NCI-H524 treated with DMSO at 0.1 percent for 48 hours (cell line): ENCODE measurements at places on chromosomes 2 and 18.

DNA sequence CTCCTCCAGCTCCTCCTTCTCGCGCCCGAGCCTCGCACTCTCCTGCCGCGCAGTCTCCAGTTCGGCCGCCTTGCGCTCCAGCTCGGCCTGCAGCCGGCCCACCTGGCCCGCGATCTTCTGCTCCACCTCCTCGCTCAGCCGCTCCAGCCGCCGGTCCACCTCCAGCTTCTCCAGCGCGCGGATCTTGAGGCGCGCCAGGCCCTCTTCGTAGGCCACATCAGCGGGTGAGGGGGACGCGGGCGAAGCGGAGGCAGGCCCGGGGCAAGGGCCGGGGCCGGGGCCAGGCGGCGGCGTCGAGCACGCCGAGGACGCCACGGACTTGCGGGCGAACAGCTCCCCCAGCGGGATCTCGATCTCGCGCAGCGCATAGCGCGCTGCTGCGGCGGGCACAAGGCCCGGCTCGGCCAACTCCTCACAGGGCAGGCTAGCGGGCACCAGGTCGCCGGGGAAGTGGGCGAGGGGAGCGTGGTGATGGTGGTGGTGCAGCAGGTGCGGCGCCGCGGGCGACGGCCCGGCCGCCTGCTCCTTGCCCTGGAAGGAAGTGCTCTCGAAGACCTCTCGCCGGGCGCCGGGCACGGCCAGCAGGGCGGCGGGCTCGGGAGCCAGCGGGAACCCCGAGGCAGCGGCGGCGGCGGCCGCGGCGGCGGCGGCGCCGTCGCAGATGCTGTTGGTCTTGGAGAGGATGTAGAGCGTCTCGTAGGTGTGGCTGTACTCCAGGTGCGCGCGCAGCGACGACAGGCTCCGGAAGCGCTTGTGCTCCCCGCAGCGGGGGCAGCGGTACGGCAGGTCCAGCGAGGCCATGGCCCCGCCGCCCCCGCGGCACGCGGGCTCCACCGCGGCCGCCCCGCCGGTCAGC, 15.2 kb downstream of the FBXO41 start:
- DNase-seq: peak; percentile 37

DNA sequence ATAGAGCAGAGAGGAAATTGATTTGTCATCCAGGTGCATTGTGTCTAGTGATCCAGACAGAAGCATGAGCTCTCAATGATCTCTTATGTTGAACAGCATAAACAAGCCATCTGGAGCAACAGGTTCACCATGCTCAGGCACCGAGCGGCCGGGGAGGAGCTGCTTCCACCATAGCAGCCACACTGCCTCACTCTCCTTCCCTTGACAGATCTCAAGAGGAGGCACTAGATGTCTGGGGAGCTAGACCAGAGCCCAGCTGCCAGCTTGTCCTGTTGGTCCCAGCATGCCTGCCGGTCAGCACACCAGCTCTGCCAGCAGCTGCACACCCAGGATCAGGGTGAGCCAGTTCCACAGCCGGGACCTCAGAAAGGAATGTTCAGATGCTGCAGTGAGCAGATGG, 17.5 kb upstream of the LONRF2 start:
- peak; percentile 42 for DNase-seq

- DNase-seq: no peak
These were observed 105.5 kb upstream of the CCDC68 start for GRCh38 chr18:55064760-55065159.

GRCh38 chr18:23662309-23663263, at the start of gene ANKRD29:
TSS of gene ANKRD29 (minus strand) at chr18:23662911. CDS start at chr18:23662730, 181 bp downstream.
- no peak for DNase-seq

- DNase-seq: no peak
These were observed 61.6 kb downstream of the SCN9A start for GRCh38 chr2:166314022-166314759.

- DNase-seq: no peak
These were observed 111.9 kb upstream of the REG3A start for GRCh38 chr2:79271456-79271855.

DNA sequence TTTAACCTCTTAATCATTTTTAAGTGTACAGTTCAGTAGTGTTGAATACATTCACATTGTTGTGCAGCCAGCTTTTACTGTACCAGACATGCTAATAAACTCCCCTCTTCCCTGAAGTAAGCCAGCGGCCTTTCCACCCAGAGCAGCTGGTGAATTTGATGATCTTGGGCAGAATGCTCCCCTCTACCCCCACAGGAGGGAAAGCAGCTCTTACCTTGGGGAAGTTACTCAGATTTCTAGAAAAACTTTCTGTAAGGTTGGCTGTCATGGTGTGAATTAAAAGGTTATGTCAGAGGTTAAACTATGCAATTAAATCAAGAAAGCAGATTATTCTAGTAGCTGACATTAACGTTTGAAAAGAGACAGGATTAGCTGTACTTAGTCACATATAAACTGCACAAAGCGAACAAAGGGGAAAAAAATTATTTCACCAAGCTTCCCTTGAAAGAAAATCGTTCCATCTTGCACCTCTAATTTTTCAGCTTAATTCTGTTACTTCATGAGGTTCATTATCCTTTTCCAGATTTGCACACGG, 398.5 kb upstream of the NRP2 start:
- DNase-seq: no peak

- no peak for DNase-seq
These were observed 2.0 kb downstream of the SNORC start for GRCh38 chr2:232871835-232872736.

DNA sequence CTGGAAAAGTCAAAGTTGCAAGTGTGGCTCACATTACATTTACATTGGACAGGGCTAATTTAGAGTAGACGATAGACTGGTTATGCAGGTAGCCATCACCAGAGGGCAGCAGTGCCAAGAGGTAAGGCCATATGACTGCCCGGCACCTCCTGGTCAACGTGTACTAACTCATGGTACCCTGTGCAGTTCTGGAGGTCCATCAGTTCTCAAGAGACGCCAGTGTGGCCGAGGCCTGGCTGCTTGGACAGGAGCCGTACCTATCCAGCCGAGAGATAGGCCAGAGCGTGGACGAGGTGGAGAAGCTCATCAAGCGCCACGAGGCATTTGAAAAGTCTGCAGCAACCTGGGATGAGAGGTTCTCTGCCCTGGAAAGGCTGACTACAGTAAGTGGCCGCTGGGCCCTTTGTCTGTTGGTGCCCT, 65.8 kb upstream of the EML6 start:
- peak; percentile 14 for DNase-seq

DNA sequence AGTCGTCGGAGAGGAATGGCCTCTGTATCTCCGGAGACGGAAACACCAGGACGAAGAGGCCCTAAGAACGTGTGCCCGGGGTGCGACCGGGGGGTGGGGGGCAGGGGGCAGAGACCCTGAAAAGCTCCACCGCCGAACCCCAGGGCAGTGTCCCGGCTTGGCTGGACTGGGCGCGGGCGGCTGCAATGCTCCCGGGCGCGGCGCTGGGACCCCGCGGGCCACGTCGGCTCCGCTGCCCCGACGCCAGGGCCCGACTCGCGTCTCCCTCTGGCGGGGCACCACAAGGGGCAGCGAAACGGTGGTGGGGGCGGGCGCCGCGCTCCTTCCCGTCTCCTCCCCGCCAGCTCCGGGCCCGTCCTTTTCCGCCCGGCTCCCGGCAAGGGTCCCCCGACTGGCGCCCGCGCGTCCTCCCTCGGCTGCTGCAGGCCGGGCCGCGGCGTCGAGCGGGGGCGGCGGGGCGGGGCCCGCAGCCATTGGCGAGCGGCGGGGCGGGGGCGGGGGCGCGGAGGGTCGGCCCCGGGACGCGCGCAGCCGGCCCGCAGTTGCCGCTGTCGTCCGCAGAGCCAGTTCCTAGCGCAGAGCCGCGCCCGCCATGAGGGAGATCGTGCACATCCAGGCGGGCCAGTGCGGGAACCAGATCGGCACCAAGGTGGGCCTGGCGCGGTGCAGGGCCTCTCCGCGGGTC, at the start of gene TUBB6:
TSS of gene TUBB6 (plus strand) at position 541 of the 685 bp plus-strand sequence. CDS start at position 593, 52 bp downstream.
- no peak for DNase-seq

DNA sequence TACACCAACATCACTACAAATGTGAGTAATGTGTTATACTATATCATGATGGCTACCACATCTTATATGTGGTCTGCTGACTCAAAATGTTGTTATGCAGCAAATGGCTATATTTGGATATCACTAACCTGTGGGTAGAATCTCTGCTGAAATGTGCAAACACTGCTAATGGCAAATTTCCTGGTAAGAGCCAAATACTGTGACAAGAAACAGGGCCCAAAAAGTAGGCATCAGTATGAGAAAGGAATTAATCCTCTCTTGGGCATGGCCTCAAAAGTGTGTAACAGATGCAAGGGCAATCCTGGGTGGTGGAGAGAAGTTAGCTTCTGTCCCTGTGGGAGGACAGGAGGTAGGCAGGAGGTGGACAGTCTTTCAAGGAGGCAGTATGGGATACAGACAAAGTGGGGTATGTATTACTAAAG, 13.3 kb downstream of the ATF2 start:
- DNase-seq: no peak

DNA sequence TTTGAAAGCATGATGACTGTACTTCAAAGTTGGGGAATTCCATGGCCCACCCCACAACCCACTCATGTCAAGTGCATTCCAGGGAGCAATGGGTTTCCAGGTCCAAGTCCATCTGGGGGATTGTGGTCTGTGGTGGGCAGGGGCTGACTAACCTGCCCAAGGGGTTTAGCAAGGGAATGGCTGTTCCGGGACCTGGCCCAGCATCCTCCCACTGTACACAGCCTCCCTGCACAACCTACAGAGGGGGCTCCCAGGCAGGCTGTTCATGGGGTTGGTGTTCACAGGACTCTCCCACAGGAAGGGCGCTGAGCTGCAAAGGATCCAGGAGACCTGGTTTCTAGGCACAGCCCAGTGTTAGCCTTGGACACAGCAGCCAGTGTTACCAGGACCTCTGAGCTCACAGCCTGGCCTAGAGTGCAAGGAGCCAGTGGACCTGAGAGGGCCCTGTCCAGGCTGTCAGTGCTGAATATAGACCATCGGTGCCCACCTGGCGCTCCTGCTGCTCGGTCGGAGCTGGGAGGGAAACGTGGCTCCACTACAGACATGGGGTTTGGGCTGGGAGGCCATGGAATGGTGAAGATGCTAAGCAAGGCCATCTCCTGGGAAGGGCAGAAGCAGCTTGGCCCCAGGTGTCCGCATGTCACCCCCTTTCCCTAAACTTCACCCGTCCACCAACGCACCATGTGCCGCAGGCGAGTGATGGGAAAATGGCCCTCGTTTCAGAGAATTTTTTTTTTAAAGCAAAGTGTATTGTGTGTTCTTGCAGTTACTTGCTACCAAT, 317.2 kb downstream of the GBX2 start:
- DNase-seq: no peak

GRCh38 chr2:143058851-143059250, 70.4 kb upstream of the ARHGAP15 start:
- no peak for DNase-seq

DNA sequence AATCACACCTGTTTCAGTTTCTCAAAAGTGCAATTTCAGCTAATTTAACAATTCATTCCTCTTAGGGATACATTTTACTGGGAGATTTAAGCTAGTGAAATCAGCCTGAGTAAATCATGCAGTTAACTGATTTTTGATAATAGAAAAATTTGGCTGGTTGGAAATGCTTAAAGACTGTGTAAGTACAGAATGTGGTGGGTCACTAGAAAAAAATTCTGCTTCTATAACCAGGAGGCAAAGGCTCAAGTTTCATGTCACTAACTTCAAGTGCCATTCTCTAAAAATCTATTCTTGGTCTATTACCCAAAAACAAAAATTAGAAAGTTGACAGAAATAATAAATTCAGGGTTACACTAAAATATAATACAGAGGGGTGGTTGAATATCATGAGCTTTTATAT, 271.3 kb downstream of the CCDC178 start:
- DNase-seq: no peak

DNA sequence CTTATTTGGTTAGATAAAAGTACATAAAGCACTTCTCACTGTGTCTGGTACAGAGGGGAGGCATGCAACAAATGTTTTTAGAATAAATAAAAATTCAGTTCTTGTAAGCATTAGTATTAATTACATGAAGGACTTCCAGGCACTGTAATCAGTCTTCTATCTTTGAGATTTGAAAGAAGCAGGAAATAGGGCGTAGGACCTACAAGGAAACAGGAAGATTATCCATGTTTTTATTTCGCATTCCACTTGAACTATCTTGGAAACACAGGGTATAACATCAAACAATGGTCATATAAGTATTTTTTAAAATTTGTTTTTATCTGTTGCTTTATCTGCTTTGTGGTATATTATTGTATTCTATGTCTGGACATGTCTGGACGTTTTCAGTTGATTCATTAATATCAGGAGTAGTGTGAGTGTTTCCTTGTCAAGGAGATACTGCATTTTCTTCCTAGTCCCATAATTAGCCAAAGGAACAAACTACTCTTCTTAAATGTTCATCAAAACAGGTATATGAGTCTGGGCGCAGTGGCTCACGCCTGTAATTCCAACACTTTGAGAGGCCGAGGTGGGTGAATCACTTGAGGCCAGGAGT, 32.5 kb downstream of the BMPR2 start:
- DNase-seq: no peak

- DNase-seq: peak; percentile 26
These were observed 187.1 kb downstream of the ZBTB7C start for GRCh38 chr18:48222118-48222517.

- DNase-seq: peak; percentile 92
These were observed at the start of gene PTMA for GRCh38 chr2:231707927-231708772. TSS of gene PTMA (plus strand) at chr2:231708525. CDS start at chr2:231708707, 182 bp downstream.

DNA sequence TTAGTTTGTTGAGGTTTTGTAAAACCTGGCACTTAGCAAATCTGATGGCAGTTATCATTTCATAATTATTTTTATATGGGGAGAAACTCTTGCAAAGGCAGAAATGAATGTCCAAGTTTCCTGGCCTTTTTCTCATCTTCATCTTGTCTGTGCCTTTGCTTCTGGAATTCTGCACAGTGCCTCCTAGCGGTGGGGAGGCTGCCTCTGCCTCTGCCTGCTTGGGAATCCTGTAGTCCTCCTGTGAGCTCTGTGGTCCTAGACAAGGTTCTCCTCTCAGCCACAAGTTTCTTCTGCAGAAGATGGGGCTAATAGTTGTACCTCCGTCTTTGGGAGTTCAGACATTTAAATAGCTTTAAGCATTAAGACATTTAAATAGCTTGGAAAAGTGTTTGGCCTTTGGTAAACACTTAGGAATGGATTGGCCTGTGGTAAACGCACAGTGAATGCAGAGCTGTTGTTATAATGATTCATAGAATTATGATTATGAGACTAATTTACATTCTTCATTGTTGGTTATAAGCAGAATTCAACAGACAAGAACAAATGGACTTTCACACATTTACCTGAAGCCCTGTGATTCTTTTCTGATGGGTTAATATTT, 101.2 kb downstream of the ZNF236 start:
- no peak for DNase-seq

DNA sequence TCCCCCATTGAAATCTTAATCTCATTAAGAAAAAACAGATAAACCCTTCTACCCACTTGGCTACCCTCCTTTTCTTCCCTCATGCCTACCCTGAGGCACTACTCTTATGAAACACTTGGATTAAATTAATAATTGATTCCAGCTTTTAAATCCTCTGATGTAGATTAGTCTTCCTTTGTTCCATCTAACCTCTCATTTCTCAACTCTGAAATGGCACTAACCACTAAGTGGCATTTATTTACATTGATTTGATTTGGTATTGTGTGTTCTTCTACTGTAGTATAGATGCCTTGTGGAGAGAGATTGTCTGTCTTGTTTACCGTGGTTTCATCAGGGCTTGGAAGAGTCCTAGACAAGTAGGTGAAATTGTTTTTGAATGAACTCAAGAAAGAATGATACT, 26.7 kb downstream of the ITGA4 start:
- no peak for DNase-seq
